ENCODE measurements at places on chromosomes 6 and 20.
A peak's percentile ranks its signal among the peaks of the same experiment; 100 is the strongest.

DNA sequence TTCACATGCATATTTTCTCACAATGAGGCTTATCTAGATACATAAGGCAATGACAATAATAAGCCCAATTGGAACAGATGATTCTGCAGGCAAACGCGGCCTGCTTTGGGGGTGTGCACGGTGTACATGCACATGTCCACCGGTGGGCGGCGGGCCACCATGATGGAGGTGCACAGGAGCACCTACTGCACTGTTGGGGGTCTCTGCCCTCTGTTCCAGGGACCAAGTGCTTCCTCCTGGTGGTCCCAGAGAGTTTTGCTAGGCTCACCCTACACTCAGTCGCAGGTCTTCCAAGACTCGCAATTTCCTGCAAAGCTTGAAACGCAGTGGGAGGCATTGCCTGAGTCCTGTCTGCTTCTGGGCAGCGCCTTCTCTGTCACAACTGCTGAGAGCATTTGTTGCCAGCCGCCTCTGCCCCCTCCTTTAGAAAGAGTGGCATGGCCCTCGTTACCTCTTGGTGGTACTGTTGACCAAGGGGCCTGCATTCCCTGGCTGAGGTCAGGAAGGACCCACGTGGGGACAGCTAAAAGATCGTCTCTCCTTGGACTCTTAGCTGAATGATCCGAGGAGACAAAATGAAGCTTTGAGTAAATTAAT is 135.3 kb downstream of the ERMARD start:
- no peak for DNase-seq

- DNase-seq, result no peak
These were observed 22.6 kb downstream of the BPIFB1 start for GRCh38 chr20:33305589-33306057.

GRCh38 chr6:127590344-127590743 is 13.4 kb downstream of the C6orf58 start:
- DNase-seq, result no peak

GRCh38 chr6:106743612-106744011 is 114.2 kb downstream of the QRSL1 start:
- no peak for DNase-seq

- no peak for DNase-seq
These were observed 61.5 kb downstream of the GPX5 start for GRCh38 chr6:28586962-28587745.

GRCh38 chr6:98416027-98416426 is 418.3 kb upstream of the POU3F2 start:
- peak; percentile 95 for DNase-seq

DNA sequence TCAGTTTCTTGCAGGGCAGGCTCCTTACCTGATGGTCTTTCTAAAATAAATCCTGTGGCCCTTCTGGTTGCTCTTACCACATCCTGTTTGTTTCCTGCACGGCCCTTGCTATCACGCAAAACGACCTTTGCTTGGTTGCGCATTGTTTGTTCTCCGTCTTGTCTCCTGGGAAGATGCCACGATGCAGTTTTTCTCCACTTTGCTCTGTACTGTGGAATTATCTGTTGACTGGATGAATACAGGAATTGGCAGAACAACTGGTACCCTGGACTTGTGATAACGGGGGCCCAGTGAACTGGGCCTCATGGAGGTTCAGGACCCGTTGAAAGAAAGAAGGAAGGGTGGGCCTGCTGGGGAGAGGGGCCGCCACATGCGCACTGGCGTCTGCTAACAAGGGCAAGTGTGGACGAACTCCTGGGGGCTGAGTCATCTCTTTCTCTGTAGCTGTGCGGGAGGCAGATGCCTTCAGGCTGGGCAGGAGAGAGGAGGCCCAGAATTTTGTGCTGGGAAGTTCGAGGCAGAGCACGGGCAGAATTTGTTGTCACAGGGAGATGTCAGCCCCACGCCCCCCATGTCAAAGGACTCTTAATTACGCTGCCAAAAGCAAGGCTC is 139.9 kb downstream of the BMP7 start:
- DNase-seq, result no peak

DNA sequence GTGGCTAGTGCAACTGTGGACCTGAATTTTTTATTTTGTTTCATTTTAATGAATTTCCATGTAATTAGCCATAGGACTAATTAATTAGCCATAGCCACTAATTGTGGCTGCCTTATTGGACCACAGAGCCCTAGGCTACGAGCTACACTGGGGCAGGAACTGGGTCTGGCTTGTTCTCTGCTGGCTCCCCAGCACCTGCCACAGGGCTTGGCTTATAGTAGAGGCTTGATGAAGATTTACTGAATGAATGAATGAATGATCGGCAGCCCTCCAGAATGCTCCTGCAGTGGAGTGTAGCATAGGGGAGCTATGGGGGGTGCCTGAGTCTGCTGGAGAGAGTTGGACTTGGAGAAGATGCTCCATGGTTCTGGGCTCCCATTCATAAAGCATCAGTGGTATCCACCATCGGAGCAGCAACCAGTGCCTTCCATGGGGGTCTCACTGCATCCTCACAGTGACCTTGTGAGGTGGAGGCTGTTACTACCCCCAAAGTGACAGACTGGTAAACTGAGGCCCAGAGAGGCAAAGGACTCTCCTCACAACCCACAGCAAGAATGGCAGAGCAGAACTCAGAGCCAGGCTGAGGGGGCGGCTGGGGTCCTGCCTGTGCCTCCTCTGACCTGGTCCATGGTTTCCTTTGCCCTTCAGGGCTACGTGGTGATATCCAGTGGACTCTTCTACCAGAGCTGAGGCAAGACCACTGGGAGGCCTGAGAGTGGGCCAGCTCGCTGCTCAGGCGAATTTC is 8.6 kb upstream of the BPIFB6 start:
- DNase-seq, result no peak

- no peak for DNase-seq
These were observed 118.4 kb upstream of the BTBD3 start for GRCh38 chr20:11799281-11799684.

- no peak for DNase-seq
These were observed 171.6 kb downstream of the UBE3D start for GRCh38 chr6:82893889-82894652.

DNA sequence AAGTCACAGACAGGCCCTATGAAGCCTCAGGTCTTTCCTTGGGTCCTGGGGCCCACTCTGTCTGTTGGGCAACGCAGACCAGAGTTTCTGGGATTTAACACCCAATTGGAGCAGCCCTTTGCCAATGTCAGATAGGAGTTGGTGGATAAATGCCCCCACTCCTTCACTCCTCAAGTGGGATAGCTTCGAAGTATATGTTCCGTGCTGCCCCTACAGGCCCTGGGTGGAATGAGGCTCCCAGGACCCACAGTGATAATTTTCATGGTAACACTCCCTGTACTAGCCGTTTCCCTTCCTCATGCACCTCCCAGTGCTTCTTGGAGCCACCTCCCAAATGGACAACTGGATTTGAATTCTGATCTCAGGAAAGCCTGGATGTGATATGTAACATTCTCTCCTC is 145.4 kb downstream of the FOXA2 start:
- no peak for DNase-seq

- peak; percentile 81 for DNase-seq
These were observed at the start of gene CASS4 for GRCh38 chr20:56411759-56412472. TSS of gene CASS4 (plus strand) at chr20:56412260. CDS start at chr20:56412459, 199 bp downstream.

DNA sequence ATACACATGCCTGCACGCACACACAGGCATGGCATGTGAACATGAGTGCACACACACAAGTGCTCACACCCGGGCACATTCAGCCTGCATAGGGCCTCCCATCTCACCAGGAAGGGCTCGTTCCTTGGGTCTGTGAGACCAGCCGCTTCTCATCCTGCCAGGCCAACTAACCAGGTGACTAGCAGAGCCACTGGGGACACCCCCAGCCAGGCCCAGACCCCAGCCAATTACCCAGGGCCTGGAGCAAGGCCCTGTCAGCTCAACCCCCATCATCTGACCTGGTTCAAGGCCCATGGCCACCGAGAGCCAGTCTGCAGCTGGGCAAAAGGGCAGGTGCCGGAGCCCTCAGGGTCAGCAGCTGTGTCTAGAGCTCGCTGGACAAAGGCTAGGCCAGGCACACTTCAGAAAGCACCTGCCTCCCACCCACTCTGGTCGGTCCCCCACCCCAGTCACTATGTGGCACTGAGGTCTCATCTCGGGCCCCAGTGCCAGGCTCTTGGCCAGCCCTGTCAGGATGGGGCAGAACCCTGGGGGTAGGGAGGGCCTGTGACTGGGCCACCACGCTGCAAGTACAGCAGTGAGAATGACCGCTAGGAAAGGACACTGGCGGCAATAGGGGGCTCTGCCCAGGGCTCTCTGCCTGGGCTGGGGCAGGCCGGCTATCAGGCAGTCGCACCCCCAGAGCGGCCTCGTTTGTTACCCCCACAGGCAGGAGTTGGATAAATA is 26.8 kb upstream of the MRGBP start:
- no peak for DNase-seq

DNA sequence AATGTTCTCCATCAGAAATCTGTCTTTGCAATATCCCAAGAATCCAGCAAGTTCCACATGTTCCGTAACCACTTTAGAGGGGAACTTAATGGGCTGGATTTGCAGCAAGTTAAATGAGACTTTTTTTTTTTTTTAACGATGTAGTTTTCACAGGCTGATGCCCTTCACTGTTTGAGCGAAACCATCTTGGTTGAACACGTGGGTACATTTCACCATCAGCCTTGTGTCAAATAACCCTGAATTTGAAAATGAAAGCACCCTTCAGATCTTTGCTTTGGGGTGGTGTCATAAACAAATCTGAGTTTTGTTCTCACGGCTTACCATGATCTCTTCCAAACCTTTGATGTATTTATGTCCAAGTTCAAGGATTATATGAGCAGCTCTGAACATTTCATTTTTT is 73.7 kb upstream of the EXOC2 start:
- no peak for DNase-seq

Measured in pons (tissue), 1 donor.